ENCODE measurements at places on chromosomes 12 and 14.

DNA sequence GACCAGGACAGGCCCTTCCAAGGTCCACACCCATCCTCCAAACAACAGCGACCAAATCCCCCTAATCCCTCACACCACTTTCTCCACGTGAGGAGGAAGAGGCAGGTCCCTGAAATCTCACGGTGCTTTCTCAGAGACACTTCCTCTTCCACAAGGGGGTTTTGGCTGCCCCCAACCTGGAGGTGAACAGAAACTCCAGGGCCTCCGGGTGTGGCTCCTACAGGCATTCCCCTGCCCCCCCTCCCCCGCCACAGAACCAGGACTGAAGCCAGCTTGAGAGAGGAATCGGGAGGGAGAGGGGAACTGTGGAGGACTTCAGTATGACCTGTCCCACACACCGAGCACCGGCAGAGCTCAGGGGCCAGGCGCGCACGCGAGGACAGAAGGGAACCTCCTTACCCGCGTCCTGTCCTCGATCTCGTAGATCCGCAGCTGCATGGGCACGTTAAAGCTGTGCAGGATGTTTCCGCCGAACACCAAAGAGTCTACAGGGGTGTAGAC is 60.2 kb downstream of the KDM2B start:
- DNase-seq: no peak

GRCh38 chr12:47545938-47546609 is 159.8 kb downstream of the RPAP3 start:
- no peak for DNase-seq

GRCh38 chr12:65470256-65470655 is 191.8 kb downstream of the MSRB3 start:
- no peak for DNase-seq

DNA sequence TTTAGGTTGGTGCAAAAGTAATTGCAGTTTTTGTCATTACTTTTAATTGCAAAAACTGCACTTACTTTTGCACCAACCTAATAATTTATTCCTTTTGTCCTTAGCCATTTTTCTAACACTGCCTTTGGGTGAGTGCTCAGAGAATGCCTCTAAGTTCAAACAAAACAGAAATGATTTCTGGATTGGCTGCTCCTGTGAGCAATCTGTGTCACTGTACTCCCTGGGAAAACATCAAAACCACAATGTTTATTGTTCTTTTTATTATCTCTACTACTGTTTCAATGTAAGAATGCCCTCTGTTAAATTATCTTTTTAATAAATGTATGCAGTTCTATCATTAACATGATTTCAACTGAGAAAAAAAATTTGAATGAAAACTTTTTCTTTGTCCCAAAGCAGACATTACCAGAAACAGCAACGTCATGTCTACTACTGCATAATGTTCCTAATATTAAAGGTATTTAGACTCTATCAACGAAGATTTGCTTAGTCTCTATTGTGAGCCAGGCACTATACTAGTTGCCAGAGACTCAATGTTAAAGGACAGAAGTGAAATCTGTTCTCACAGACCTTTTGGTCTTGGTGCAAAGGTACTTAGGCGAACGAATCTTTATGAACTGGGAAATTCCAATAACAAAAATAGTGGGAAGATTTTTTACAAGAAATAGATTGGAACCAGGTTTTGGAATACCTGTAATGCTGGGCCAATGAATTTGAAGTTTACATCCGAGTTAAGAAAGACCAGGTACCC is 6.2 kb downstream of the SLC41A2 start:
- no peak for DNase-seq

DNA sequence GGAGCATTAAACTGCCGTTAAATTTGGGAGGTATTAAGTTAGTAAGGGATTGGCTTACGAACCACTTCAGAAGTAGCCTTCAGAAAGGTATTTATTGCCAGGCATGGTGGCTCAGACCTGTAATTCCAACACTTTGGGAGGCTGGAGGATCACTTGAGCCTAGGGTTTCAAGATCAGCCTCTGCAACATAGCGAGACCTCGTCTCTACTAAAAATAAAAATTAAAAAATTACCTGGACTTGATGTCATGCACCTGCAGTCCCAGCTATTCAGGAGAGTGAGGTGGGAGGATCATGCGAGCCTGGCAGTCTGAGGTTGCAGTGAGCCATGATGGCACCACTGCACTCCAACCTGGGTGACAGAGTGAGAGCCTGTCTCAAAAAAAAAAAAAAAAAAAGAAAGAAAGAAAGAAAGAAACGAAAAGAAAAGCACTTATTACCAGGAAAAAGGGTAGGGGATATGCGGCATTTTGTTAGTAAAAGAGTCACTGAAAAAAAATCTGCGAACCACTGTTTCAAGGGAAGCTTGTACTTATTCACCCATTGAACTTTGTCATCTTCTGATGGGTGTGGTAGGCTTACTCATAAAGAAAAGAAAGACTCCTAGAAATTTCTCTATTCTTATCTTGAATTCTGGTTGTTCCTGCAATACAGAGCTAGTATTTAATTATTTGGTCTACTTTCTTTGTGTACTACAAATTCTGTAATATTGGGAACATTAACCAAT is 33.6 kb upstream of the PLEKHA5 start:
- DNase-seq: no peak

DNA sequence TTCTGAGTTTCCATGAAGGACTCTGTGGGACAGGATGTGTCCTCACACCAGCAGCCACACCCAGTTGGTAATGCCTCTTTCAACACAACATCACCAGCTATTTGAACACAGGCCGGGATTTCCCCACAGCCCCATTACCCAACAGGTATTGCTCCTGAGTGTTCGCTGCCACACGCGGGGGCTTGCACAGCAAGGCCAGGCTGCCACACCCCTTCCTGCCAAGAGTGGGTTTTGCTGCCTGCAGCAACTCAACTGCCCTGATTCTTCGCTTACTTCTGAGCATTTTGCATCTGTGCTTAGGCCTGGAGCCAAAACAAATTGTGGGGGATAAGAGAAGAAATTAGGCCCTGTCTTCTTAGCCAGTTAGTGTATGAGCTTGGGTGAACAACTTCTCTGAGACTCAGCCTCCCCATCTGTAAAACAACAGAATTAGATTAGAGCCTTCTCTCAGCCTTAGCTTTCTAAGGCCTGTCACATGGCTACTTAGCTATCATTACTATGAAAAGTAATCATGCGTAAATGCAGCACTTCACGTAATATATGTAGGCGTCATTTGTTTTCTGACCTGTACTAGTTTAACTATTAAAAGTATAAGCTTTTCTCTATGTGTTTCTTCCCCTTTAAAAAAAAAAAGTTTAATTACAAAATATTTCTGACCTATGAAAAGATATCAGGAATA is 20.0 kb downstream of the CKAP4 start:
- no peak for DNase-seq

GRCh38 chr14:103688906-103689902 is 26.0 kb downstream of the XRCC3 start:
- no peak for DNase-seq

DNA sequence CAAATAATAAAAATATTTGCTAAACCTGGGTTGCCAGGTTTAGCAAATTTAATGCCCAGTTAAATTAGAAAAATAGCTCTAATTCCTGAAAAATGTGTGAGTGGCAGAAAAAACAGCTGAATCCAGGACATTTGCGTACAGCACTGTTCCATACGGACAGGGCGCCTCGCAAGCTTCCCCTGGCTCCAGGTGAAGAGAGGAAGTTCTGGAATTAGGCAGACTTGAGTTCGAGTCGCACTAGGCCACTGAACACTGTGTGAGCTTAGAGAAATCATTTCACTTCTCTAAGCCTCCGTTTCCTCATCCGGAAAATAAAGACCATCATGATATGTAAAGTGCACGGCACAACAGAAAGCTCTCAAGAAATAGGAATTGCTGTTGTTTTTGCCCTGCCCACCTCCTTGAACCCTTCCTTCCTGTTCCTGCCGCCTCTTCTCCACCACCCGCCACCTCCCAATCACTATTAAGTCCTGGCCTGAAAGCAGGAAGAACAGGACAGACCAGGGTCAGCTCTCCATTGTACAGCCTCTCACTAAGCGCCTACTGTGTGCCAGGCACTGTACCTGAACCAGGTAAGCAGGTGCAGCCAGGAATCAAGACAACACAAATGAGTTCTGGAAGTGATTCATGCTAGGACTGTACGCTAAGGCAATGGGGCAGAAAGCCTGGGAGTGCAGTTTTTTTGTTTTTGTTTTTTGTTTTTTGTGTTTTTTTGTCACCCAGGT is 763 bp upstream of the PHETA1 start:
- no peak for DNase-seq

DNA sequence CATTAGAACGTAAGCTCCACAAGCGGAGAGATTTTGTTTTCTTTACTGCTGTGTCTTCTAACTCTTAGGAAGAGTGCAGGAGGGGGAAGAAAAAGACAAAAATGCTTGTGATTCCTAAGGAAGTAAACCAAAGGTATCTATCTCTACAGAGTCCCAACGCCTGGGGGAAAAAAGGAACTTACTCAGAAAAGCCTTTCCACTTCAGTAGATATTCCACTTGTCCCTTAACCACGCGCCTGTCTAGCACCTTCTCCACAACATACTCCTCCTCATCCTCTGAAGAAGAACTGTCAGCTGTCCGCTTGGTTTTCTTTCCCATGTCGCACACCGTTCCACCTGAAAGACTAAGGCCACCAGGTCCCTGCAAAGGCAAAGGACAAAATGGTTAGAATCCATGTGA is 22.6 kb downstream of the CBX5 start:
- DNase-seq: no peak

GRCh38 chr12:42935756-42936155 is 346.2 kb upstream of the PRICKLE1 start:
- no peak for DNase-seq

- DNase-seq: no peak
These were observed 161.7 kb downstream of the ALX1 start for GRCh38 chr12:85441741-85442140.

GRCh38 chr12:22935501-22935900 is 310.5 kb downstream of the ETNK1 start:
- no peak for DNase-seq

DNA sequence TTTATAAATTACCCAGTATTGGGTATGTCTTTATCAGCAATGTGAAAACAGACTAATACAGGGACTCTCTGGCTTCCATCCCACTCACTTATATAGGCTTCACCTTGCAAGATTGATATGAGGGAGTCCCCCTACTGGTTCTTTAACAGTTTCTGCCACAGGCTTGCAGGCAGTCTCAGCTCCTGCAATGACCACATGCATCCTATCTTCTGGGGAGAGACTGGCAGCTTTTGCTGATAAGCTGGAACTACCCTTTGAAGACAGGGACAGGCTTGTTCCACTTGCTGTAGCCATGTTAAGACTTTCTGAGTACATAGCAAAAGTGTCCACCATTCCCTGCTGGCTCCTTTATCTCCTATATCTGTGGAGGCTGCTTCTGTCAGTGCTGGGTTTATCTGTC is 531.7 kb upstream of the FLRT2 start:
- DNase-seq: no peak

DNA sequence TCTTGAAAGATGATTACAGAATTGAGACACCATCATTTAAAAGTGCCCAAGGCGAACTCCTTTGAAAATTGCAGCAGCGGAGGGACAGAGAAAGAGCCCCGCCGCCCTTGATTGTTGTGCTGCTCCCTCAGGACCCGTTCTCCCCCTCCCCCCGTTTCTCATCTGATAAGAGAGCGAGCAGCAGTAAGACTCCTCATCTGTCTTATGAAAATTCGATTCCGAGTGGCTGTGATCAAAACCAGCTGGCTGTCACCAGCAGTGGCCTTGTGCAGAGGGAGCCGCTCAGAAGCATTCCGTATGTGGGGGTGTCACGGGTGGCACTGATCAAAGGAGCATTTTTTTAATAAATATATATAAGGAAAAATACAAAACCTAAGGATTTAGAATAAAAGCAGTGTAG is 78.0 kb upstream of the GPATCH2L start:
- no peak for DNase-seq

DNA sequence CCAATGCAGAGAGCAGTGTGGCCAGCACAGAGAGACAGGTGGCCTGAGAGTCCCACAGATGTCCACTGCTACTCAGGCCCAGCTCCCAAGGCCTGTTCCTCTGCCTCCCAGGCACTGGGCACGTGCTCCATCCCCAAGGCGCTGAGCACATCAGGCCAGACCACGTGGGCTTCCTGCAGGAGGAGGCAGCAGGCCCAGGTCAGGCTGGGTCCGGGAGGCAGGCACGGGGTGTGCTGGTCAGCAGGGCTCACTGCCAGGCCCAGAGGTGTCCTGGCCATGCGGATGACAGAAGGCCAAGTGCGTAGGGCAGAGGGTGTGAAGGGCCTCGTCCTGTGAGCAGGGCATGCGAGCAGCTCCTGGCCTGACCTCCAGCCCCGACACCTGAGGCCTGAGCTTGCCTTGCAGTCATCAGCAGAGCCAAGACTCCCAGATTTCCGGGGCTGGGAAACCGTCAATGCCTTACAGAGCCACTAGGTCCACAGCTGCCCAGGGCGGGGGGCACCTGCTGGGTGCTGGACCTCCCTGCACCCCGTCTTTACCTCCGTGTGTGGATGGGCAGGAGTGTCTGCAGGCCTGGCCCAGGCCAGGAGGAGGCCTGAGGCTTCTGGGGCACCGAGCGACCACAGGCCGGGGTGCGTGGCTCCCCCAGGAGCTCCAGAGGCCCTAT is 14.9 kb downstream of the TRMT61A start:
- DNase-seq: no peak

- peak; percentile 69 for DNase-seq
These were observed 11.7 kb downstream of the HDAC7 start for GRCh38 chr12:47808050-47808449.

DNA sequence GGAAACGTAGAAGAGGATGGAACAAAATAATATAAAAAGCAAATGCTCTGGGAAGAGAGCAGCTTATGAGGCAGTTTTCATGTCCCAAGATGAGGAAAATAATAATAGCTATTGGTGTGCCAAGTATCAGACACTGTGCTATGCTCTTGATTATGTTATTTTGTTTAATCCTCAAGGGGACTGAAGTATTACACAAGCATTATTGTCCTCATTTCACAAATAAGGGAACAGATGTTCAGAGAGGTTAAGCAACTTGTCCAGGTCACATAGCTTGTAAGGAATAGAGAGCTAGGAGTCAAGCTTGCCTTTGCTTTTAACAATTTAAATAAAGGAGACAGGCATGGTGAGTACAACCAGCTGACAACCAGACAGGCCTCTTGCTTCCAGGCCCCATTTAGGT is 26.9 kb upstream of the LTBP2 start:
- DNase-seq: no peak

DNA sequence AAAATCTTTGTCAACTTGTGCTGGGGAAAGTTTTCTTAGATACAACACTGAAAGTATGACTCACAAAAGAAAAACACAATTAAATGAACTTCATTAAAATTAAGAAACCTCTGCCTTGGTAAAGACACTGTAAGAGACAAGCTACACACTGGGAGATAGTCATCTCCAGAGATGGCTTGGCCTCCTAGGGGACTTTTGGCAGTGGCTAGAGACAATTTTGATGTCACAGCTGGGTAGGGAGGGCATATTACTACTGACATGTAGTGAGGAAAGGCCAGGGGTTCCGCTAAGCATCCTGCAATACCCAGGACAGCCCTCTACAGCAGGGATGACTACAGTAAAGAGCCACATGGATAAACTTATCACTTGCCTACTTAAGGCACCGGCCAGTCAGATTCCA is 8.7 kb upstream of the RNASE4 start:
- no peak for DNase-seq

Data from activated naive CD4-positive, alpha-beta T cell treated with anti-CD3 and anti-CD28 coated beads, Interleukin-2, amount 50 U/mL, for 72 hours (primary cell).